NCI-H510A (cell line): ENCODE measurements at places on chromosomes 1 and 21.

DNA sequence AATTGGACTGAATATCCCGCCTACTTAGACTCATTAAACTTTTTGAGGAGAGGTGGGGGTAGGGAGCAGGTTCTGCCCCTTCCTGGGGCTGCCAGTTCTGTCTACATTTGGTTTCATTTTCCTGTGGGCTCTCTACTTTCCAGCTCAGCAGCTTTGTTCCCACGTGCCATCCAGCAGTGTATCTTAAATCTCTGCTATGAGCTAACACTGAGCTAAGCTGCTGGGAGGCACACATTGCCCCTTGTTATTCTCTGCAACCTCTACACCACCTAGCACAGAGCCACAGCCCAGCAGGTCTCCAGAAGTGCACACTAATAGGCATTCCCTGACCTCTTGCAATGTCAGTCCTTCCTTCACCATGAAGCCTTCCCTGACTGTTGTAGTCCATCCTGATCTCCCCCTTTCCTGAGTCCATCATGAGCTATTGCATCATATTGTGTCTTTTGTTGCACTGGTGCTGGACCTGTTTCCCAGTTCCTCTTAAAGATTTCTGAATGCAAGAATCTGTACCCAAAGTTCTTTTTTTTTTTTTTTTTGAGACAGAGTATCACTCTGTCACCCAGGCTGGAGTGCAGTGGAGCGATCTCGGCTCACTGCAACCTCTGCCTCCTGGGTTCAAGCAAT lies 28.7 kb upstream of the NRDC start:
- DNase-seq = no peak

- no peak for DNase-seq
These were observed 29.1 kb downstream of the IGFN1 start for GRCh38 chr1:201219481-201220387.

- DNase-seq = no peak
These were observed 6.5 kb downstream of the MRPS15 start for GRCh38 chr1:36457691-36458090.

DNA sequence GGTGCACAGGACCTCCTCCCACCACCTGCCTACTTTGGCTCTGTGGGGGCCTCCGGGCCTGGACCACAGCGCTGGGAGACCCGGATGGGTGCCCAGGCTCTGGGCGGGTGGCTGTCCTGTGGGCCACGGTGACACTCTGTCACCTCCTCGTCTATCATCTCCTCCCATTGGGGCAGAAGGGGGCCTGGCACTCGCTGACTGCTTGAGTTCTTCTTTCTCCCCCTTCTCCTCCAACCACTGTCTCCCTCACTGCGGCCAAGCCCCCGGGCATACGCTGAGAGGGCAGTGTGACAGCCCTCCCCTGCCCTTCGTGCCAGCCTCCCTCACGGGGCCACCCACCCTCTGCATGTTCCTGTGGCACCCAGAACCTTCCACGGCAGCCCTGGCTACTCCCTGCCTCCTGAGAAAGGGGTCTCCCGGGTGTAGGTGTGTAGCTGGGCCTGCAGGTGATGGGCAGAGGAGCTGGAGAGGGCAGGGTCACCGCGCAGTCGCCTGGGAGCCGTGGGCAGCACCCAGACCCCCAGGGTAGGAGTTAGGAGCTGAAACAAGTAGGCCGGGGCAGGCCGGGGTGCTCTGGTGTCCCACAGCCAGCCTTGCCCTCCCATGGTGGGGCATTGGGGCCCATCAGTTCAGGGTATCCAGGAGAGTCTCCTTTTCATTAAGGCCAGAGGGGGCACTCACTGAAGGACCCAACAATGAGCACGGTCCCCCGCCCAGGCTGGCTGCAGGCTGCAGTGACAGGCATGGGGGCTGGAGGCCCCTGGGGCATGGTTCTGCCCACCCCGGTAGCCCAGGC lies 9.2 kb upstream of the ARF1 start:
- DNase-seq = no peak

DNA sequence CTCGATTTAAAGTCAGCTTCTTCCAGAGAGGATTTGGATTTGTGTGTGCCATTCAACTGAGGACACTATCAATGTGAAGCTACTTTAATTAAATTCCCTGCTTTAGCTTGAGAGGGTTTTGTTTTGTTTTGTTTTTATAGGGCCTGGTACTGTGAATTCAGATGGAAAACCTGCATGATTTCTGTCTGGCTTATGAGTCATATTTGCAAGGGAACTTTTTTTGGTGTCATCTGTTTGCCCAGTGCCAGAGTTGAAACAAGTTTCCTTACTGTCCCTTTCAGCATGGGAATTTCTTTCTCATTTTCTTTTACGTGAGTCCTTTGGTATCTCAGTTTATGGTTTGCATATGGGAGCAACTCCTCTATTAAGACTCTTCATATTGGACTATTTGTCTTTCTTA lies 194.6 kb downstream of the GREM2 start:
- DNase-seq = no peak

- DNase-seq = no peak
These were observed 16.5 kb upstream of the OVAAL start for GRCh38 chr1:180542113-180542837.

- DNase-seq = no peak
These were observed 19.7 kb upstream of the ALDH9A1 start for GRCh38 chr1:165717918-165718515.

GRCh38 chr1:108732398-108732797 lies 14.1 kb upstream of the STXBP3 start:
- no peak for DNase-seq

DNA sequence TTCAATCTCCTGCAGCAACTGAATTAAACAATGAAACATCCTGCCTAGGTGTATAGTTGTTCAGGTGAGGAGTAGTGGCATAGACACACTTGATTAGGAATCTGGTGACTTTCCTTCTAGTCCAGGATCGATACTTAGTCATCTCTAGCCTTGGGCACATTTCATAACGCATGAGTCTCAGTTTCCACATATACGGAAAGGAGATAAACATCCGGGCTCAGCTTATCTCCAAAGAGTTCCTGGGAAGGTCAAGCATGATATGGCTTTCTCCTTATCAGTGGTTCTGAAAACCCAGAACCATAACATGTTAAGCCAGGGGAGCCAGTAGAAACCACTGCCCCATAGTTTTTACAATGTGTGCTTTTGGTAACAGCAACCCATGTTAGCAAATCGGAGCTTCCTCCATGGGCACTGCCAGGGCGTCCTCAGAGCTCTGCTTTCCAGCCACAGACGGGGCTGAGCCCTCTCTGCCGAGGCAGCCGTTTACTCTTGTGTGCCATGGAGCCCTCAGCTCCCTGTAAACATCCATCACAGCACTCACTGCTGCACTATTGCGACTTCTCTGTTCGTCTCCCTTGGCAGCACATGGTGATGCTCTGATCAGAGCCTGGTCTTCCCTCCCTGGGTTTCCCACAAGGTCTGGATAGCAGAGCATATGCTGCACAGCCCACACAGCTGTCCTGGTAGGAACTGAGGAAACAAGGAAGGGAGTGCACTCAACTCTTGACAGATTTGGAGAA lies 34.6 kb downstream of the RUNX1 start:
- no peak for DNase-seq

- DNase-seq = no peak
These were observed 54.7 kb downstream of the COQ8A start for GRCh38 chr1:226994586-226995364.

DNA sequence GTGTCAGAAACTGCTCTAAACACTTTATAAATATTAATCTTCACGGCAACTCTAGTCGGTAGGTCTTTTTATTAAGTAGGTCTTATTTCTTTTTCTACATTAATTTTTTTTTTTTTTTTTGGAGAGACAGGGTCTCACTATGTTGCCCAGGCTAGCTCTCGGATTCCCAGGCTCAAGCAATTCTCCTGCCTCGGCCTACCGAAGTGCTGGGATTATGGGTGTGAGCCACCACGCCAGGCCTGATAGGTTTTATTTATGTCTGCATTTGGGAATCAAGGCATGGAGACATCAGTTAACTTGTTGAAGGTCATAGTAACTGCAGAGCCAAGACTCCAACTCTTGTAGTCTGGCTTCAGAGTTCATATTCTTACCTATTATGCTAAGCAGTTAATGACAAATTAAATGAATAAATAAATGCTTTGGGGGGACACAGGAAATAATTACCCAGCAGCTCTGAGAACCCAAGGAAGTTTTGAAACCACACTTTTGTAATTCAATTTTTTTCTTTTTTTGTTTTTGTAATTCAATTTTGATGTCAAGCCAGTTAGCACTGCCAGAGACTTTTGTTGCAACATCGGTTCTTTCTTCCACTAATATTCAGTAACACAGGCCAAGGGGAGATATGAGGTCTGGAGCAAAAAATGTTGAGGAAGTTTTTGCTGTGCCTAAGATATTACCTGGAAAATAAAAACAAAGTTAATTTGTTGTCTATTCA lies 9.4 kb upstream of the UAP1 start:
- DNase-seq = no peak

DNA sequence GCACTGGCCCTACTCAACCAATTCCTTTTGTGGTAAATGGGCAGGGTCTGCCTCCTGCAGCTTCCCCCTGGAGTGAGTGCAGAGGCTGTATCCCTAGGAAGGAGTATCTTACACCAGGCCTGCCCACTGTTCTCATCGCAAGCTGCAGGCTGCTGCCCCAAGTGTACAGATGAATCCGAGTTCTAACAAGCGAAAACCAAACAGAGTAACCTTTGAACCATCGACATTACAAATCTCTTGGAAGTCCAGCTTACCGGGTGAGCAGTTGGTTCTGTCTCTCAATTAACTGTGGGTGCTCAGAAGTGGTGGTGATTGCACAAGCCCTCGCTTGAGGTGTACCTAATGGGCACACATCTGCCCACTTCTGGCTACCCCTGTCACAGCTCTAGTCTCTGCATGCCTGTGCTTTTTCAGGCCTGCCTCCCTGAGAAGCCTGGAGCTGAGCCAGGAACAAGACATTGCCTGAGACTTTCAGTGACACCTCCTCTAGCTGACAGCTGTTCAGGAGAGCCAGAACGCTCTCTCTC lies 22.7 kb downstream of the INAVA start:
- DNase-seq = peak; percentile 52

GRCh38 chr1:7463526-7463925 lies 307.6 kb upstream of the VAMP3 start:
- DNase-seq = no peak

- no peak for DNase-seq
These were observed 1.9 kb downstream of the SMIM1 start for GRCh38 chr1:3774276-3774945.

DNA sequence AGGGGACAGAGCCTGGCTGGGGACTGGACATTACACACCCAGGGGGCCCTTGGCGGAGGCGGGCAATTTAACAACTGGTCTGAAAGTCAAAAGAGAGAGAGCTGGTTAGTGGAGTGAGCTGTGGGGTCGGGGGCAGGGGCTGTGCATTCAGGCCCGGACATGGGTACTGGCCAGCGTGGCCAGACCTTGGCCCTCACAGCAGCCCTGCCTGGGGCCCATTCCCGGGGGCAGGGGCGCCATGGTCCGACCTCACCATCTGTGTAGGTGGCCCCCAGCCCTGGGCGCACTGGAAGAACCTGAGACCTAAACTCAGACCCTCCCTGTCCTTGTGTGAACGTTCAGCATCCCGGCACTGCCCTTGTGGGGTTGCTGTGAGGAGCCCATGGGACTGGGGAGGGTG lies 5.0 kb downstream of the CLDN19 start:
- DNase-seq = no peak

GRCh38 chr1:29256979-29257804 lies 20.9 kb downstream of the PTPRU start:
- no peak for DNase-seq
